Fibroblast of lung (primary cell): ENCODE measurements at places on chromosomes 3 and 15. TPM values are rescaled to one million over a fixed set of nuclear protein-coding genes. Genes with fewer than 3 reads are reported as not detected.

- DNase-seq: no peak
These were observed 14.7 kb downstream of the IGSF11 start for GRCh38 chr3:119019767-119020518.

Gene ZNF385D
- 1.9 and 10.2 TPM in 2 replicates for polyA plus RNA-seq

Gene TERC
- polyA plus RNA-seq: 0.25 and 0.39 TPM in 2 replicates

DNA sequence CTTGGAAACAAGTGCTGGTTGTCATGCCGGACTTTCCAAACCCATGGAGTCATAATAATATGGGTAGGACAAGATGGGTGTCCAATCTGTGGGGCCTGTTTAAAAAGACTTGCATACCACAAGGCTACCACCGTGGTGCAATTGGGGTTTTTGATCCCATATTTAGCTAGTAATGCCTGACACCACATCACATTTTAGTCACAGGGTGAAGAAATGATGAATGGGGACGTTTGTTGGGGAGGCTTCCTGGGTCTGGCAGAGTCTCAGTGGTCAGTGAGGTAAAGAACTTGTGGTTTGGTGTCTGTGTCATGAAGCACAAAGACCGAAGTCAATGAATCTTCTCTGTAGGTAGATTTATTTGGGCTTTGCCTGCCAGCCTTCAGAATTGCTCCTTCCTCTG, 31.0 kb downstream of the P3H2 start:
- DNase-seq: peak; percentile 76

GRCh38 chr3:32009957-32010356, 28.4 kb downstream of the ZNF860 start:
- DNase-seq: no peak

DNA sequence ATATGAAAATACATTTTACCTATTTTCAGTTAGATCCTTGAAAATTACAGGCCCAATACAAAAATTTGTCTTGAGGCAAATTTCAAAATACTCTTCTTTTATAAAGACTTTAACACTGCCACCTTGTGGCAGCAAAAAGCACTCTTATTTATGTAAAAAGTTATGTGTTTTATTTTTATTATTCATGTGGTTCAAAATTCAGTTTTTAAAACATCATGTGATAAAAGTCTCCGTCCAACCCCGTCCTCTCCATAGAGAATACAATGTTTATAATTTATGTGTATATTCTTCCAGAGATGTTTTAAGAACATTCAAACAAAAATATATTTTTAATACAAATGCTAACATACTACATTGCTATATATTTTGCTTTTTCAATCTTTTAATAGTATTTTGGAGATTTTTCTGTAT, 36.9 kb upstream of the TRIM59 start:
- DNase-seq: peak; percentile 75

DNA sequence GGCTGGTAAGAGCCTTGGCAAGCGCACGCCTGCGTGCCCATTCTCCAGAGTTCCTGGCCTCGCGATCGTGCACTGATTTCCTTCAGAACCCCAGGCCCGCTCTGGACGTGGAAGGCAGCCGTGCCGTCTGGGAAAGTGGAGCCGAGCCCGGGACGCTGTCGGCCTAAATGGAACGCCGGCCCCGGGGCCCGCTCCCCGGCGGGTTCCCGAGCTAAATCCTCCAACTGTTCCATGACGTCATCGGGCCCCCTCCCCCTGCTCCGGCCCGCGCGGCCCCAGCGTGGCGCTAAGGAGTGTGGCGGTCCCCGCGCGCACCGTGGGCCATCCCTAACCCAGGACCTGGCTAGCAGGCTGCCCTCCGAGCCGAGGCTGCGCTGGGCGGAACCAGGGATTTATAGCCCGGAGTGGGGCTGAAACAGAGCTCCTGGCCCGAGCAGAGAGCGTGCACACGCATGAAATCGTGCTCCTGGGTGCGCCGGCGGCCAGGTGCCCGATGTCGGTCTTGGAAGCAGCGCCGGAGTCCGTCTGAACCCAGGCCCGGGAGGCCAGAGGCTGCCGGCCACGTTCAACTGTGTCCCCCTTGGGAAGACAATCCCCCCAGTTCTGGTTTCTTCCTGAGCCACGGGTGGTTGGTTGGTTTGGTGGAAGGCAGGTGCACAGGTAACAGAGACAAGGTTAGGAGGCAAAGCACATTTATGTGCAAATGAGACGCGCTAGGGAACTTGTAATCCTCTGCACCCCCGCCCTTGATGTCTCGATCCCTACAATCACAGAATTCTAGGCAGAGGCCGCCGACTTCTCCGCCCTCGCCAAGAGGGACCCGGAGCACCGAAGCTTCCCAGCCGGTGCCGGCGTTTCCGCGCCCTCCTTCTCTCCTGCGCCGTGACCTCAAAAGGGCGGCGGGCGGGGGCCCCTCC, 84.9 kb upstream of the ETV5 start:
- DNase-seq: no peak

Gene FBLN2
- 25.4 and 48.4 TPM in 2 replicates for polyA plus RNA-seq

- DNase-seq: no peak
These were observed 10.5 kb upstream of the TRA2B start for GRCh38 chr3:185948292-185948691.

DNA sequence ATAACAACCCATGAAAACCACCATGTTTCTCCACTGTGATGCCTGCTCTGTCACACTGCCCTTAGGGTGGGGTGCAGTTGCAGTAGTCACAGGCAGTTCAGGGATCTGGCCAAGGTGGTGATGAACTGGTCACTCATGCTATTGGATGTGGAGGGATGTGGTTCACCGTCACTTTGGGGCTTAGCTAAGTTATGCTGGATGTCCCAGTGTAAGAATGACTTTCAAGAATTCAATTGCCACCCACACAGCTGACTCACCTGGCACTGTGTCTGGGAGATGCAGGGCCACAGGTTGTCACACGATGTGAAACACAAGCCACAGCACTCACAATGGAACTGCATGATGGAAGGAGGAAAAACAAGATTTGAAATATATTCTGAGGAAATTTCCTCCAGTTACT, 146.1 kb upstream of the CTNNB1 start:
- DNase-seq: no peak

DNA sequence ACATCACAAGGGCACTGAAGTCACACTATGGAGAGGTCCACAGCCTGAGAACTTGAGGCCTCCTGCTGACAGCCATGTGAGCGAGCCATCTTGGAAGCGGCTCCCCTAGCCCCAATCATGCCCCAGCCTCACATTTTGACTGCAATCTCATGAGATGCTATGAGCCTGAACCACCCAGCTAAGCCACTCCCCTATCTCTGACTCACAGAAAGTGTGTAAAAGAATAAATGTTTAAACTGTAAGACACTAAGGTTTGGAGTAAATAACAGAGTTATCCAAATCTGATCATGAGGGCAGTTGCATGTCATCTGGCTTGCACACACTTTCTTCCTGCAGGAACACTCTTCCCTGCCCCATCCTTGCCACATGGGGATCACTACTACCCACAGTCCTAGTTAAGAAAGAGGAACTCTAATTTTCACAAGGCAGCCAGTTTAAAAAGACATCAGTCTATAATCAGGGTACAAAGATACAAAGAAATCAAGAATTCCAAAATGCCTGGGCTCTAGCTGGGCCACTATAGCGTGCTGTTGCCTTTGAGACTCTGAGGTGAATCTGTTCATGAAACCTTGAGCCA, 494.2 kb downstream of the FOXP1 start:
- DNase-seq: no peak

Gene SLC22A14
- polyA plus RNA-seq: 0.05 TPM in 1 of 2 replicates, not detected in the other

DNA sequence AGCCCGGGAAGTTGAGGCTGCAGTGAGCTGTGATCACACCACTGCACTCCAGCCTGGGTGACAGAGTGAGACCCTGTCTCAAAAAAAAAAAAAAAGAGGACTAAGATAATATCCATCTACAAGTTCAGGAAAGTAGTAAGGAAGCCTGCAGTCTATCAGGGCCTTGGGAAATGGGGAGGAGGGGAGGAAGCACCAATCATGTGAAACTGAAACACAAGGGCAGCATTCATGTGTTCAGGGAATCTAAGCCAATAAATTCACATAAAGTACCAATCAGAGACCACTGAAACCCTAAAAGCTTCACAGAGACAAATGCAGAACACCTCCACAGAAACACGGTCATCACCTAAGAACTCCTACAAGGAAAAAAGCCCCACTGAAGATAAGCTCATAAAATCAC, 22.9 kb upstream of the HHATL start:
- DNase-seq: no peak

DNA sequence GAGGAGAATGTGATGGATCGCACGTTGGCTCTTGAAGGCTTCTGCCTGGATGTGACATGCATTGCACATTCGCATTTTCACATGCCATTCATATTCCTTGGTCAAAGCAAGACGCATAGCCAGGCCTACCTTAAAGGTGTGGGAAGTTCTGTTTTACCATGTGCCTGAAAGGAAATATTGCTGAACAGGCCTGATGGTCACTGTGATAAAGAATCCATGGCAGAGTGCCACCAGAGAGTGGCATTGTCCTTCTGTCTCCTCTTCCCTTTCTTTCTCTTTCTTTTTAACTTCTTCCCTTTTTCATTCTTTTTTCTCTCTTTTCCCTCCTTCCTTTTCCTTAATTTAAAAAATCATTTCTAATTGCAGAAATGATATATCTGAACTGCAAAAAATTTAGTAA, 15.9 kb upstream of the MITF start:
- DNase-seq: no peak

DNA sequence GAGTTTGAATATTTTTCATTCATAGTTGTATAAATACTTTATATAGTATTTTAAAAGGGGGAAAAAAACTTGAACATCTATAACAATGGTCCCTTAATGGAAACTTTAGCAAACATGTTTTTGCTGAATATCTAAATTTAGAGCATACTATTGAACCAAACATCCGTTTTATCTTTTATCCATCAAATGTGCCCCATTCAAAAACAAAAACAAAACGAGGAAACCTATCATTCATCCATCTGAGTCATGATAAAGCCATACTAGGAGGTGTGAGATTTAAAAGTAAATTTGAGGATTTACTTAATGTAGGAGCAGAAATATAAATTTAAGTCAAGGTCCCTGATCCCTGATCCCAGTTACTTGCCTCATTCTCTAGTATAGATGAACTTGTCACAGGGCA, 463.6 kb upstream of the MDFIC2 start:
- no peak for DNase-seq

DNA sequence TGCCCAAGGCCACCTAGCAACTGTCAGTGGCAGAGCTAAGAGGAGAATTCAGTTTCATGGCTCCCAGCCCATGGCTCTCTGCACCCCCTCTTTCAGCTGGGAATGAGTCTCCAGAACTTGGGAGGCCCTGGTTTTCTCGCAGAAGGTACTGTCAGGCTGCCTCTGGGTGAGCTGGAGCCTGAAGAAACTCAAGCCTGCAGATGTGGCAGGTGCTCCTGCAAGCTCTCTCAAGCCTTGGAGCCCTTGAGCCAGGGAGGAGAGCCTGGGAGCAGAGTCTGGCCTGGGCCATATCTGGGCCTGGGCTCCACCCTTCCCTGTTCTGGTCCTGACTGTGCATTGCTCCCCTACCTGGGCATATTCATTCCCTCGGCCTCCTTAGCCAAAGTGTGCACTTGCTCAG, 74.4 kb upstream of the TLE3 start:
- DNase-seq: no peak

DNA sequence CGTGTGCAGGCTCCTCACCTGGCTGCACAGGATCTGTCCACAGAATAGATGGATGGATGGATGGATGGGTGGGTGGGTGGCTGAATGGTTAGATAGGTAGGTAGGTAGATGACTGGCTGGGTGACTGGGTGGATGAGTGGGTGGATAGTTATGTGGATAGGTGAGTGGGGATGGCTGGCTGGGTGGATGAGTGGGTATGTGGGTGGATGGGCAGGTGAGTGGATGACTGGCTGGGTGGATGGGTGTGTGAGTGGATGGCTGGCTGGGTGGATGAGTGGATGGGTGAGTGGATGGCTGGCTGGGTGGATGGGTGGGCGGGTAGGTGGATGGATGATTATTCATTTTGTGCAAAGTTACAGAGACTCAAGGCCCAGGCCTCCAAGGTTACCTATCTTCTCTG, 172.9 kb upstream of the CTDSPL start:
- no peak for DNase-seq

Gene GPR62
- 0.02 TPM in 1 of 2 replicates, not detected in the other for polyA plus RNA-seq

Gene MYL3
- polyA plus RNA-seq: 0.67 TPM in 1 of 2 replicates, not detected in the other

GRCh38 chr3:32603064-32603463, 32.4 kb upstream of the DYNC1LI1 start:
- no peak for DNase-seq

GRCh38 chr15:70121624-70122302, 24.0 kb upstream of the TLE3 start:
- peak; percentile 94 for DNase-seq

DNA sequence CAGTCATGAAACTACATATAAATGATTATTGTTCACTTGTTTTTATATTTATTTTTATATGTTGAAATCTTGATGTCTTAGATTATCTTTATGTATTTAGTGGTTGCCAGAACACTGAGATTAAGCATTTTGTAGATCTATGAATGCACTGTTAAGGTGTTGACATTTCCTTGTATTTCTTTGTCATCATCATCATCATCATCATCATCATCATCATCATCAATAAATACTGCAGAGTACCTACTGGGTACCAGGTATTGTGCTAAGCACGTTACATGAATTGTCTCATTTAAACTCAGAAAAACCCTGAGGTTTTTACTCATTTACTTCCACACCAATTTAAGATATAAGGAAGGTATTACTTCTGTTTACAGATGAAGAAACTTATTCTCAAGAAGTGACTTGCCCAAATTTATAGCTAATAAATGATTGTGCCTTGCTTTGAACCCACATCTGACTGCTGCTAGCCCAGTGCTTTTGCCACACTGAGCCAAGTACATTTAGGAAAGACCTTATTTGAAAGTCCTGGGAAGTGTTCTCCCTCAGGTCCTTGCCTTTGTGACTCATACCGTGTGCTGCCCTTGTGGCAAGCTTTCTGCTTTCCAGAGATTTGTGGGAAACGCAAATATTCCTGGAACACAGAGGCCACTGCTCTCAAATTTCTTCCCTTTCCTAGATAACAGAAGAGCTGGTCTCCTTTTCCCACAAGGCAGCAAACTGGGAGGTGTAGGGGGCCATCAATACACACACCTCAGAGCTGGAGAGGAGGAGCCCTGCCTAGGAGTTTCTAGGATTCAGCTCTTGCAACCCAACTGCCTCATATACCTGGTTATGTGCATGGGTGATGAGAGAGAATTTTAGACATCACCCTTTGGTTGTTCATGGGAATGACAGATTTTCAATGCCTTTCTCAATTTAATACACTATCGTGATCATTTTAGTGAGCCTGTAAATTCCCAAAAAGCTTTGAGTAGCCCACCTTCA, 115.4 kb upstream of the C15orf61 start:
- DNase-seq: peak; percentile 90

Gene CD200
- polyA plus RNA-seq: 0.22 and 2.5 TPM in 2 replicates

DNA sequence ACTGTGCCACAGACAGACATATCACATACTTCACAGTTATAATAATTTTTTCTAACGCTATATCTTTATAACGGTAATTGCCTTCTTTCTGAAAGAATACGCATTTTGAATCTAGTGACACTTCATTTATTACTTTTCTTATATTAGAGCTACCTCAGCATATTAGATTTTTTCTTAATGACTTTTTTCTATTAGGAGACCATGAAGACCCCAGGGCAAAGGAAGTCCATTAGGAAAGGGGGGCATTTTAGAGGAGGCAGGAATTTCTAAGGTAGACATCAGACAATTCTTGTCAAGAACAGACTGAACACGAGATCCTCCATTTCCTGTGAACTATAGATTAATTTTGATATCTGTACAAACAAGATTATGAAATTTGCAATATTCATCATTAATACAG, 90.5 kb upstream of the NSMCE3 start:
- no peak for DNase-seq
